ENCODE measurements at places on chromosomes 7 and 10. TPM values are rescaled to one million over a fixed set of nuclear protein-coding genes. Genes with fewer than 3 reads are reported as not detected.

The CUBN gene
- under 0.01 TPM for total RNA-seq

The GRID2IP gene
- 0.16 TPM for total RNA-seq

The C1QL3 gene
- total RNA-seq, result not detected

The HMX2 gene
- not detected for total RNA-seq

The ZNF736 gene
- 3.2 TPM for total RNA-seq

The TAS2R3 gene
- total RNA-seq, result not detected

The PDK4 gene
- total RNA-seq, result not detected

The ABCA13 gene
- 0.46 TPM for total RNA-seq

The PPP1R3C gene
- total RNA-seq, result 7.0 TPM

The PAX4 gene
- total RNA-seq, result not detected

The CSTF2T gene
- 11.4 TPM for total RNA-seq

The PROSER2 gene
- total RNA-seq, result 64.3 TPM

The SH2D4B gene
- total RNA-seq, result not detected

The NCF1 gene
- total RNA-seq, result 1.9 TPM

The MYOZ1 gene
- 0.86 TPM for total RNA-seq

All from hair follicular keratinocyte (primary cell).